ENCODE measurements at places on chromosomes 7 and 10. TPM values are rescaled to one million over a fixed set of nuclear protein-coding genes. Genes with fewer than 3 reads are reported as not detected.

Gene BTAF1
- total RNA-seq: 16.4 TPM

Gene GPR15LG
- total RNA-seq: not detected

Gene TNS3
- total RNA-seq: 58.3 TPM

Gene MRLN
- total RNA-seq: not detected

Gene AKR1C1
- total RNA-seq: 0.40 TPM

Gene TMEM270
- 1.5 TPM for total RNA-seq

Gene STEAP1
- 24.9 TPM for total RNA-seq

Gene ATRNL1
- 7.1 TPM for total RNA-seq

Gene MEOX2
- not detected for total RNA-seq

Gene MOGAT3
- total RNA-seq: not detected

Gene SLC18A3
- not detected for total RNA-seq

Gene FHIP2A
- 5.0 TPM for total RNA-seq

Gene RHOBTB1
- 5.6 TPM for total RNA-seq

Gene CYTH3
- total RNA-seq: 10.2 TPM

Gene PKD2L1
- total RNA-seq: not detected

Gene WDR86
- total RNA-seq: 0.48 TPM

DNA sequence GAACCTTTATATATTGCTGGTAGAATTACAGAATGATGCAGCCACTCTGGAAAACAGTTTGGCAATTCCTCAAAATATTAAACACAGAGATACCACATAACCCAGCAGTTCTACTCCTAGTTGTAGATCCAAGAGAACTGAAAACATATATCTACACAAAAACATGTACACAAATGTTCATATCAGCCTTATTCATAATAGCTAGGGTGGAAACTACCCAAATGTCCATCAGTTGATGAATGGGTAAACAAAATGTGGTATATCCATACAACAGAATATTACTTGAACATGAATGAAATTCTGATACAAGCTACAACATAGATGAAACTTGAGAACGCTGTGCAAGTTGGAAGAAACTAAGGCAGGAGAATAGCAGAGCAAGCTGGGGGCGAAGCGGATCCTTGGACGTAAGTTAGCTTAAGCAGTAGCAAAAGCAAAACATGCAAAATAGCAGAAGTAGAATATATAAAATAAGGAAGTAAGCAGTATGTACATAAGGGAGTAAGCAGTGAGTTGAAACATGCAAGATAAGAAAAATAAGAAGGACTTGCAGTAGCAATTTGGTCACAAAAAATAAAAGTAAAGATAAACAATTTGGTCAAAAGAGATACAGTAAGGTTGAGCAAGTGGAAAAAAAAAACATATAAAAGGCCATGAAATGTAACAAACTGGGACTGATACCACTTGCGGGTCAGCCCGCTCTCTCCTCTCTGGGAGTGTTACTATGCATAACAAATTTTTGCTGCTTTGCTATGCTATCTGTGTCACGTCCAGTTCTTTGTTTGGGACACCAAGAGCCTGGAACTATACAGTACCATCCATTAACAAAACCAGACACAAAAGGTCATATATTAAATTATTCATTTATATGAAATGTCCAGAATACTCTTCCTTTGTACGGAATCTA is 18.0 kb upstream of the HILPDA start:
- no peak for DNase-seq

- DNase-seq: no peak
Measured at GRCh38 chr10:48206482-48207250, 67.8 kb downstream of the FRMPD2 start.

GRCh38 chr10:114547514-114547913 is 110.6 kb downstream of the ABLIM1 start:
- DNase-seq: no peak

DNA sequence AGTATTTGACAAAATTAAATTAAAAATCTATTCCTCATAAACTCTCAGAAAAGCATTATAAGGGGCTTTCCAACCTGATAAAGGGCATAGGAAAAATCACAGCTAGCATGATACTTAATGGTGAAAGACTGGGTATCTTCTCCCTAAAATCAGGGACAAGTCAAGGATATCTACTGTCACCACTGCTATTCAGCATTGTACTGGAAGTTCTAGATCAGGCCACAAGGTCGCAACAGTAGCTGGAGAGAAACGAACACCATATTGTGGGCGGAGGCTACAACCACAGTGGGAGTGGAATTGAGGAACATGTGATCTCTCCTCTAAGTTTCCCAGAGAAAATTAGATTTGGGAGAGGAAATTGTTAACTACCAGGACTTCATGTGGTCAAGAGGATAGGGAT is 70.0 kb upstream of the NAMPT start:
- no peak for DNase-seq

- DNase-seq: peak; percentile 61
Measured at GRCh38 chr10:116809483-116810119, 39.7 kb upstream of the ENO4 start.

DNA sequence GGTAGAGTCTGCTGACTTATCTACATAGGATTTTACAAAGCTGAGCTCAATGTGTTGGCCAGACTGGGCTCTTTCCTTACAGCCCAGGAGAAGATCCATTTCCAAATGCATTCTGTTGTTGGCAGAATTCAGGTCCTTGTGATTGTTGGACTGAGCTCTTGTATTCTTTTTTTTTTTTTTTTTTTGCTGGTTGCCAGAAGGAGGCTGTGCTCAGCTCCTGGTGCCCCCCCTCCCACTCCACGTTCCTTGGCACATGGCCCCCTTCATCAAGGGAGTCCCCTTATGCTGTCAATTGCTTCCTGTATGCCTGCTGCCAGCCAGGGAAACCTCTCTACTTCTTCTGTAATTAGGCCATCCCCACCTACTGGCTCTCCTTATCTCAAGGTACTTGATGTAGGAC is 518.1 kb upstream of the AKR1E2 start:
- DNase-seq: no peak

DNA sequence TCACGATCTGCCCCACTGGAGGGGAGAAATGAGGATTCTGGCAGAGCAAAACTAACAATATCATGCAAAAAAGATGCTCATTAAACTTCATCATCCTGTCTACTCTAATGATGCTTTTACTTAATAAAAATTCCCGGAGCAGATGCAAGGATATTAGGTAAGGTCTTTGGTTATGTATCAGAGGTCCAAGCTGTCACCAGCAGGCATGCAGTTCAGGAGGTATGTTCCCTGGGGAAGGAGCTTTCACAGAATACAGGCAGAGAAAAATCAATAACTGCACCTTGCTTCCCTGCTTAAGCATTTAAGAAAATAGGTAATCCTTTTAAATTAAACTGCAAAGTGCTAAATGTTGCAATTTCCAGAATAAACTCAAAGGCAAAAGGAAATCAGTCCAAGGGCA is 81.6 kb upstream of the C1QL3 start:
- no peak for DNase-seq

DNA sequence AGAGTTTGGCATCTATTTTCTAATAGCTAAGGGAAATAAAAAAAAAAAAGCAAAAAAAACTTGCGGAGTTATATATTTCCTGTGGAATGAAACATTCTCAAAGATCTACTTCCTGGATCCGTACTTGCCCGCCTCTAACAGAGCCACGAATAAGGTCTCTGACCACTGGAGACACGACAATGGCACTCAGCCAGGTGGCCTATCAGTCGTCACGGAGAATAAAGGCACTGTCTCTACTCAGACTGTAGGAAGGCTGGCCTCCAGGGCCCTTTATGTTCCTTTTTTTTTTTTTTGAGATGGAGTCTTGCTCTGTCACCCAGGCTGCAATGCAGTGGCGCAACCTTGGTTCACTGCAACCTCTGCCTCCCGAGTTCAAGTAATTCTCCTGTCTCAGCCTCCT is 58.7 kb downstream of the RGS10 start:
- DNase-seq: no peak

- peak; percentile 63 for DNase-seq
Measured at GRCh38 chr10:97411406-97411805, 10.3 kb upstream of the RRP12 start.

DNA sequence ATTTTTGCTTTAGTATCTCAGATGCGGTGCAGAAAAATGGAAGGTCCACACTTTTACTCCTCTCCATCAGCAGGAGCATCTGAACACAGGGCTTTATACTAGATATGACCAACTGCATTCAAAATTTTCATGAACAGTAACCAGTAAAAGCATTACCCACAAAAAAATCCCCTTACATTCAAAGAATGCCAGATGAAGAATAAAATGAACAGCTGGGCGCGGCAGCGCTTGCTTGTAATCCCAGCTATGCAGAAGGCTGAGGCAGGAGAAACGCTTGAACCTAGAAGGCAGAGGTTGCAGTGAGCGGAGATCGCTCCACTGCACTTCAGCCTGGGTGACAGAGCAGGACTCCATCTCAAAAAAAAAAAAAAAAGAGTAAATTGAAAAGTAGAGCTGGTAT is 3.1 kb downstream of the SAR1A start:
- DNase-seq: no peak

DNA sequence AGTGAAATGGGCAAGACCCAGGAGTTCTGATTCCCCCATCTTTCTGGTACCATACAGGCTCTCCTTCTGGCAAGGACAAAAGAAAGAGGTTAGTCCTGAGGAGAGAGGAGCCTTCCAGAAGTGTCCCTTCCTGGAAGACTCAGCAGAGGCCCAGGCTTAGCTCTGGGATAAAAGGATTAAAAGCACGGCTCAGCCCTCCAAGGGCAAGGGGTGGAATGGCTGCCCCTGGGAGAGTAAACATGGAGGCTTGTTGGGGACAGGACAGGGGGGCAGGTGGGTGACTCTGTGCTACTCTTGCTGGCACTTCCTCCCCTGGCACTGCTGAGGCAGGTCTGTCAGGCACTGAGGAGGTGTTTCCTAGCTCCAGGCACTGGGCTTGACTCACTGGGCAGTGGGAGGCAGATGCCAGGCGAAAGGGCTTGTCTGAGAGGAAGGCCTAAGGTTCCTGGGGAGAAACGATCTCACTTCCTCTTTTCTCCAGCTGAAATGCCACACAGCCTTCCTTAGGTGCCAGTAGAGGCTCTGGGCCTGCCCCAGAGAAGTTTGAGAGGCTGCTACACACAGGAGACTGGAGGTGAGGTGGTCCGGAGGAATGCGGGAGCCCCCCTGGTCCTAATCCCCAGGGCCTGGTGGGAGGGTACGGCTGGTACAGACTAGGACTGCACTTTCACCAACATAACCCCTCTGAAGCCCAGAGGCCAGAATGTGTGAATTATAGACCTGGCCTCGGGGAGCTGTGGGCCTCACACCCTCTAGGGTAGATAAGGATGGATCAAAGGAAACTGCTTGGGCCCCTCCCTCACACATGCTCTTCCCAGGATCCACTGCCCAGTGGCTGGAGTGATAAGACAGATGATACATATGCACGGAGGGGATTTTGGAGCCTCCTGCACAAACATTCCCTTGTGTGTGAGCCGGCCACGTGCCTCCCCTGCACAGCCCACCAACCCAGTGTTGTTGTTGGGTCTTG is 63.2 kb upstream of the PODXL start:
- DNase-seq: peak; percentile 84

DNA sequence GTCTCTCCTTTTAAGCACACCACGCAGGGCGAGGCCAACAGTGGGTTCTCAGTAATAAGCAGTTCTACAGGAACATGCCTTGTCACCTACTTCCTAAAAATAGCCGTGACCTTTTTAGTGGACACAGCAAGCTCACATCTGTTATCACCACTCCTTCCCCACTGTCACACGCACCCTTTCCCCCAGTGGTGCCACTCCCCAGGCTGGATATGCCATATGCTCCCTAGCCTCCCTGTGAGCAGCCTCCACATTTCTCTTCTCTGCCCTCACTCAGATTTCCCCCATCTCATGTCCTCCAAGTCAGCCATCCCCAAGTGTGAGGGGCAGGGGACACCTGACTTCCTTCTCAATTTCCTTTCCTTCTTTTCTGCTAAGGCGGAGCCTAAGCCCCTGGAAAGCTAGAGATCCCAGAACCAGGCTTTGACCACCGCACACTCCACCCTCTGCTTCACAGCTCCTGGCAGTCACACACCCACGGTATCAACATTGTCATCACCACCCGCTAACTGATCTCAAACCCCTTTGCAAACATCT is 3.7 kb downstream of the ANXA11 start:
- DNase-seq: no peak

DNA sequence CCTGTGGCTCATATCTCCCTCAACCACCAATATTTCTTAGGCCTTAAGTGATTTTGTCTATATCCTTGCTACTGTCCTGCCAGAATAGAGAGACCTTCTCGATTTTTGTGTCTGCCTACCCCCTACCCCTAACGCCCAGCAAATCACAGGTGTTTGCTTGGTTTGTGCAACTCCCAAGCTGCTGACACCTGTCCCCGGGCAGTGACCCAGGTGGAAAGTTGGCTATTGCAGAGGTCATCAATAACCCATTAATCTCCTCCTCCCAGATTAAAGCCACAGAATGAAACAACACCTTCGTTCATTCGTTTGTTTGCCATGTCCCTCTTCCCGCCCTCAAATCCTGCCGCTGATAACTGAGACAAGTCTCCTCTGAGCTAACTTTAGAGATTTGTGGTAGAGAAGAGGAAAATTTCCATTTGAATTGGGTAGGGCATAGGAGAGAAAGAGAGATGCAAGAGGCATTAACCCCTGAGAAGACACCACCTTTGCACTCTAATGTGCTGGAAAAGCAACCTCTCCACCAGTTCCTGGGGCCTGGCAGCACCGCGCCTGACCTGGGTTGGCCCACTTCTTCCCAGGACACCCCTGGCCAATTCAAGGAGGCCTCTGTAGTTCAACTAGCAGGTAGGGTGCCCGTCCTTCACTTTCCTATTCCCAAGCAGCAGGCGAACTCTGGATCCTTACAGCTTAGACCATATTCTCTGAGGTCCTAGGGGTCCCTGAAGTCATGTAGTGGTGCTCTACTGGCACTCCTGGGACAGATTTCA is 3.0 kb downstream of the NEUROG3 start:
- no peak for DNase-seq

- no peak for DNase-seq
Measured at GRCh38 chr7:20458521-20458920, 127.8 kb downstream of the ITGB8 start.

DNA sequence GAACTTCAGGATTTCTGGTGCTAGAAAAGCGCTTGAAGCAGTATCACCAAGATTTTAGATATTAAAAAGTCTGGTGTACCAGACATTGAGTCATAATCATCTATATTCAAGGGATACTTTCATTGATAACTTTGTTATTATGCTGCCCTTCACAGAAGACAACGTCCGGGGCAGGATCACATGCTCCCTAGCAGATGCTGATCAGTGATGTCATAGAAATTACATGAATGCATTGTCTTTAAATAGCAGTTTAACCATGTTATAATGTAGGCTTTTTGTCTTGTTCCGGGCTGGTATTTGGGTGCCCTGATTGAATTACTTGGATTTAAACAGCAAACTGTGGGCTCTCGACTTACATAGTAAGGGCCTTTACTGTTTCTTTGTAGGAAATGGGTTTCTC is 54.0 kb downstream of the VWA2 start:
- no peak for DNase-seq

- no peak for DNase-seq
Measured at GRCh38 chr7:84230491-84230890, 35.9 kb upstream of the SEMA3A start.
